Left renal pelvis (tissue), 4 donors: ENCODE measurements at places on chromosomes 5 and 9. TPM values are rescaled to one million over a fixed set of nuclear protein-coding genes. Genes with fewer than 3 reads are reported as not detected.
A peak's percentile ranks its signal among the peaks of the same experiment; 100 is the strongest.

- no peak for DNase-seq
Measured at GRCh38 chr9:121226175-121226574, 24.5 kb upstream of the RAB14 start.

- DNase-seq = no peak
Measured at GRCh38 chr5:172189693-172190296, 1.8 kb upstream of the STK10 start.

DNA sequence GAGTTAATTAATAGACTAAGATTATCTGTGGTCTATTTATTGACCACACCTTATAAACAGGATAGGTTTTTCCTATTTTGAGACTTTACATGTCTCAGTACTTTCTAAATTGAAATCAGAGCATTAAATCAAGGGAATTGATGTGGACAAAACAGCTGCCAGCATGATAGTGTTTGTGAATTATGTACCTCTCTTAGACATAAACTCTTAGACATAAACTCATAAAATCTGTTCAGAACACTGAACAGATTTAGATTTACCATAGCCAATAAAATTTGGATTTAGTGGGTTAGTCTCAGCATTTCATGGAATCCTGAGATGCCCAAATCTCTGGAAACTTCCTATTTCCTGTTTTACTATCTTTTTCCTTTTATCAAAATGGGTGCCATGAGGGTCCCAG lies 11.5 kb upstream of the AGXT2 start:
- no peak for DNase-seq

GRCh38 chr5:180067986-180068385 lies 3.6 kb downstream of the RNF130 start:
- no peak for DNase-seq

DNA sequence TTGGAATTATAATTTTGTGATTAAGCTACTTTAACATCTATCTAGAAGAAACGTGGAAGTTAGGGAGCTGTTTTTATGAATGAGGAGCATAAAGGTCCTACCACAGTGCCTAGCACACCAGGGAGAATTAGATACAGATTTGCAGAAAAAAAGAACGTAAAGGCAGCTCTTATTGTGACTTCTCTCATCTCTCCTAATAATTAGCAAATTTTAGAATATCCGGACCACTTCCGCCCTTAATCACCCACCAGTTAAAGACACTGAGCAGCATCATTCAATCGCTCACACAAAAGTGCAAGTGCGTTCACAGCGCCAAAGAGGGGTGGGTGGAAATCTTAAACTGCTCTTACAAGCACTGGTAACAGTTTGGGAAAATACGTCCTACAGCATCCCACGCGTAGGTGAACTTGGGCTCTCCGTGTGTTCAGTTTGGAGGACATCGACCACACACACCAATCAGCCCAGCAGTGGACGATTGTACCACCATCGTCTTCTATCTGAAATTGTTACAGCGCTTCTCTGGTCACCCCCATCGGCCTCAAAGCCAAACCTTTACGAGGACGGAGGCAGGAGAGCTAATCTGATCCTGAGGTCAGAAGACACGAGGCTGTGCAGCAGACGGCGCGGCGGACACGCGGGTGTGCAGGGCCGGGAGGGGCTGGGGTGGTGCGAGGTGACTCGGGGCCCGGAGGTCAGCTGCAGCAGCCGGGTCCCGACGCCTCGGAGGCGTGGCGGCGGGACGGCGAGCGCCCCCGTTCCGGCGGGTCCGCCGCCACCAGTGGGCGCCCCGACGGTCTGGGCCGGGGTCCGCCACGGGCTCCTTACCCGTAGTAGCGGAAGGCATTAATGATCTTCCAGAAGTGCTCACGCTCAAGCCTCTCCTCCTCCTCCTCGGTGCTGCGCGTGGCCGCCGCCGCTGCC lies 646 bp downstream of the CARNMT1 start:
- peak; percentile 32 for DNase-seq

DNA sequence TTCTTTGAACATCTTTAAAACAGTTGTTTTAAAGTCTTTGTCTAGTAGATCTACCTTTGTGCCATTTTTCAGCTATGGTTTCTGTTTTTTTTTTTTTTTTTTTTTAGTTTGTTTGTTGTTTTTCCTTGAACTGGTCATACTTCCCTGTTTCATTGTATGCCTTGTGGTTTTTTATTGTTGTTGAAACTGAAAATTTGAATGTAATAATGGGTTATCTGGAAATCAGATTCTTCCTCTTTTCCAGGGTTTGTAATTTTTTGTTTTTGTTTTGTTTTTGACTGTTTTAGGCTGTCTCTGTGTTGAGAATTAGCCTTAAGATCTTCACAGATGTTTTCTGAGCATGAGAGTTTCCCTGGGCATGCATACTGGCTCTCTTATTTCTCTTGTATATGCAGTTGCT lies 269.6 kb upstream of the DAP start:
- DNase-seq = no peak

DNA sequence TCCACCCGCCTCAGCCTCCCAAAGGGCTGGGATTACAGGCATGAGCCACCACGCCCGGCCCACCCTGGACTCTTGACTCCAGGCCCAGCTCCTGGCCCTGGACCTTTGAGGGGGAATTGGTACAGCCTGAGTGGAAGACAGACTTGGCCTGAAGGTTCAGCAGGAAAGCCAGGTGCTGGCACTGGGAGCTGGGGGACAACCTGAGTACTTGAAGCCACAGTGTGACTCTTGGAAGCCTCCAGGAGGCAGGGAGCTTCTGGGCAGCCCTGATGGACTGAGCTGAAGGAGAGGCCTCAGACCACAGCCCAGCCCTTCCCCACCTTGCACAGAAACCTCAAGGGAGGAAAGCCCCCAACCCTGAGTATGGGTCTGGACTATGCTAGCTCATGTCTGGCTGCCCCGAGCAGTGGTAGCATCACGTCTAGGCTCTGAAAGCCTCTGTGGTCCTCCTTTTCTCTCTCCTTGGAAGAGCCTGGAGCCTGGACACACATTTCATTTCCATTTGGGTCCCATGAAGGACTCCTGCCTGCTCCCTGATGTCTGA lies 54.1 kb downstream of the RASGEF1C start:
- DNase-seq = no peak

DNA sequence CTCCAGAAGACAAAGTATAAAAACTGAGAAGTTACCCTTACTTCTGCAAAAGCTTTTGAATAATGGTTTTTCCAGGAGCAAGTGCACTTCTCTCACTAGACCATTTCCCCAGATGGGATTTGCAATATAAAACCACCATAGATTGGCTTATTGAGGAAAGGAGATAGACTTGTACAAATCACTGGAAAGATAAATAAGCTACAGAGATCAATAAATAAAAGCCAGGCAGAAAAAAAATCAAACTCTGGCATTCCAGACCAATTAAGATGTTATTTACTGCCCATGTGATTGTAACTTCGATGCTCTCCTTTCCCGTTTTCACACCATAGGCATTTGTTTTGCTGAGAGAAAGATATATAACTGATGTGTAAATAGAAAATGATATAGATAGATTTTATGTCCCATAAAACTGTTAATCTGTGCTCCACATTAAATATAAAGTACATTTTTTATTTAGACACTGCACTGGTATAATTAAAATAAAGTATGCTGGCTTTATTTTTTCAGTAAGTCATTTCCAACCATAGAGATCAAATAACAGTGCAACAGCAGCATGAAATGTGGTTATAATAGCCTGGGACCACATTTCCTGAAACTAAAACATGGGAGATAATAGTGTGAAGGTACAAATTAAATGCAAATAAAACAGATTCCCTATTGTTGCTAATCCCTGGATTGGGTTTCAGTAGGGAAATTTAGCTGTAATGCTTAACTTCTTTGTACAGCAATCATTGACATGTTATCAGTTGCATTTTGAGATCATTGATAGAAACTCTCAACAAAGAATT lies 177.7 kb downstream of the NR2F1-AS1 start:
- no peak for DNase-seq

GRCh38 chr5:145237843-145238242 lies 597.3 kb downstream of the PRELID2 start:
- no peak for DNase-seq

DNA sequence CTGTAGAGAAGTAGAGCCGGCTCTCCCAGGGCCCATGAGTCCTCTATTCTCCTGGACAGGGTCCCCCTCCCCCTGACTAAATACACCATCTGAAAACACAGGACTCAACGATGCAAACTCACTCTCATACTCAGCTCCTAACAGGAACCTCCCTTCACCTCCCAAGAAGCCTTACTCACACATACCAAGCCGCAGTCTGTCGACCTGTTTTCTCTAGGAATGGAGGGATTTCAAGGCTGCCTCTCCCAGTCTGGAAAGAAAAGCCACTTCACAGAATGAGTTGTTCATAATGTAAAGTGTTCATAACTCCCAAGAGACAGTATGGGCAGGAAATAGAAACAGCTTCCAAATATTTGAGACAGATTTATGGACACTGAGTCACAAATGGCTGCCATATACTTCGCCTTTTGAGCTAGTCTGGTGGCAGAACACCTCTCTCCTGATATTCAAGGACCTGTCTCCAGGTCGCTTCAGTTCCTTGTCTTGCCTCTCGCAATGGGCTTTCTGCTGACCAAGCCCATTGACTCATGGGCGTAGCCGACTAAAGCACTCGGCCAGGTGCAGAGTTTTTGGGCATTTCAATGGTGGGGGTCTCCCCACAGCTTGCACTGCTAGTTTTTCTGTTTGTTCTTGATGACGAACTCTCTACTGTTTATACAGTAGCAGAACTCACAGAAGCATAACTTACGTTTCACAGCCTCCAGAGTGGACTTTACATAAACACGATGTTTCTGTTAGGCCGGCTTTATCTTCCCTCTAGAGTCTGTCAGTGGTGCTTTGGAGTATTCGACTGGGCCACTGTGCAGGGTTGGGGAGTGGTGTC lies 25.0 kb upstream of the IL17B start:
- DNase-seq = no peak

DNA sequence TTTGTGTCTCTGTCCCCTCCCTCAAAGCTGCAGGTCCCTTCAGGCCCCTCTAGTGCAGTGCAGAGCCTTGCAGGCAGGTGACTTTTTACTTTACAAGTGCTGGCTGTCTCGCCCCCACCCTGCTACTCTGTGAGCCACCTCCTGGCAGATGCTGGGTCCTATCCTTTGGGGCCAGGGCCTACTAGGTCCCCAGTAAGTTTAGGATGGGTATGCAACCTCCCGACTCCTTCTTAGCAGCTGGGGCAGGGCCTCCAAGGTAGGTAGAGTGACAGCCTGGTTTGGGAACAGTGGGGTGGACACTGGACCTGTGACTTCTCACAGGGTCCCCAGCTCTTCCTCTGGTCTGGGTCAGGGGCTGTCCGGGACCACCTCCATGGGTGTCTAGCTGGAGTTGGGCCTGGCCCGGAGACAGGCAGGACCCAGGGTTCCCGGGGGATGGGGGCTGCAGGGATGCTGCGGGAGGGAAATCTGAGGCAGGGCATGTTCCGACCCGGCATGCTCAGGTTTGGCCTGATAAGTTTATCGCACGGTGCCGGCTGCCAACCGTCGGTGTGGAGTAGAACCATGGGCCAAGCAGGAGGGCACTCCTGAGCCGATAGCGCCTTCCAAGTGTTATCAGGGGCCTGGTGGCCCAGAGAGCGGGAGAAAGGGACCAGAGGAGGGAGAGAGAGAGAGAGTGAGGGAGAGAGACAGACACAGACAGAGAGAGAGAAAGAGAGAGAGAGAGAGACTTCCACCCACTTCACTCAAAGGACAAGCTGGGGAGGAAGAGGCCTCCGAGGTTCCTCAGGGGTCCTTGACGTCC lies 20.5 kb downstream of the GFI1B start:
- no peak for DNase-seq

DNA sequence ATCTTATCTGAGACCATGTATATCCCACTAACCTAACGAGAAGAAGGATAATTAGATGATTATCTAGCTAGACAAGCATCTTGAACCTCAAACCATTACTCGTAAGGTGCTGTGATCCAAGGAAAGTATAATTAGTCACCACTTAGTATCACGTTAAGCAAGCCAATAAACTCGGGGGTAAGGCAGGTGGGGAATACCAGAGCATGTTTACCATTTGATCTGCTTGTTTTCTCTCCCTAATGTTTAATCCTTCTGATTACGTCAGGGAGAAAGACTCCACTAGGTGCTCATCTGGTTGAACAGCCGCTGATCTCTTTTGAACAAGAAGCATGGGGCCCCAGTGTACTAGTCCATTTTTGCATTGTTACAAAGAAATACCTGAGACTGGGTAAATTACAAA lies 69.9 kb upstream of the SLC1A1 start:
- no peak for DNase-seq

GRCh38 chr9:94875300-94876020 lies 149.0 kb downstream of the AOPEP start:
- DNase-seq = no peak

- no peak for DNase-seq
Measured at GRCh38 chr5:135977375-135977928, 22.7 kb upstream of the LECT2 start.

- DNase-seq = no peak
Measured at GRCh38 chr9:711761-712553, 129.5 kb upstream of the DMRT1 start.

DNA sequence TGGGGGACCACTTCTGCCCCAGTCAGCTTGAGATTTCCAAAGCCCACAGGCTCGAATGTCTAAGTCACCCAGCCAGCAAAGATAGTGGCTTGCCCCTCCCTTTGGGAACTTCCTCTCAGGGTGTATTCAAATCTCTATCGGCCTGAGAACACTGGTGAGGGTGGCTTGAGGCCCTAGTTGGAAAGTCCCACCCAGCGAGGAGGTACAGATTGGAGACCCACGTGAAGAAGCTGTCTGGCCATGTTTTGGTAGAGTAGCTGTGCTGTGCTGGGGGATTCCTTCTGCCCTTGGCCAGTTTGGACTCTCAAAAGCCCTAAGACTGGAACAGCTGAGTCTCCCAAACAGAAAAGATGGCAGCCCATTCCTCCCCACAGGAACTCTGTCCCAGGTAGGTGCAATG lies 172.7 kb upstream of the RIOK2 start:
- DNase-seq = no peak

DNA sequence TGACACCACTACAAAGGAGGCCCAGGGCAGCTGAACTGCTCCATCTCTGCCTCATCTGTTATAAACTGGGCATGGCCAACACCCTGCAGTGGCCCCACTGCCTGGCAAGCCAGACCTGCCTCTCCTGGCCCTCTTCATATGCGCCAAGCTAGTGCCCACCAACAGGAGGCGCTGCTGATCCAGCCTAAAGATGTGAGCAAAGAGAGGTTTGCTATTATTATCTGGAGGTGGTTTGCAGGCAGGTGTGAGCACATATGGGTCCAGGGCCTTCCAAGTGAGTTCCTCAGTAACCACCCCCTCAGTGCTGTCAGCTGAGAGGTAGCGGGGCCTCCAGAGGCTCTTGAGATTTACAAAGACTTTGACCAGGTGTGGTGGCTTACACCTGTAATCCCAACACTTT lies 232.2 kb downstream of the SYK start:
- DNase-seq = no peak

Gene CARTPT
- polyA plus RNA-seq = not detected

Gene PCDHA4
- polyA plus RNA-seq = 1.0 TPM

Gene ORM2
- not detected for polyA plus RNA-seq

Gene PHF24
- 0.26 TPM for polyA plus RNA-seq

Gene ABCA2
- 33.6 TPM for polyA plus RNA-seq

Gene SV2C
- polyA plus RNA-seq = 0.29 TPM

Gene HTR4
- 0.17 TPM for polyA plus RNA-seq

Gene GALT
- 58.9 TPM for polyA plus RNA-seq

Gene F2RL2
- 0.49 TPM for polyA plus RNA-seq

Gene SHC3
- 2.6 TPM for polyA plus RNA-seq
